ENCODE measurements at places on chromosomes 16 and 17. TPM values are rescaled to one million over a fixed set of nuclear protein-coding genes. Genes with fewer than 3 reads are reported as not detected.
A peak's percentile ranks its signal among the peaks of the same experiment; 100 is the strongest.

DNA sequence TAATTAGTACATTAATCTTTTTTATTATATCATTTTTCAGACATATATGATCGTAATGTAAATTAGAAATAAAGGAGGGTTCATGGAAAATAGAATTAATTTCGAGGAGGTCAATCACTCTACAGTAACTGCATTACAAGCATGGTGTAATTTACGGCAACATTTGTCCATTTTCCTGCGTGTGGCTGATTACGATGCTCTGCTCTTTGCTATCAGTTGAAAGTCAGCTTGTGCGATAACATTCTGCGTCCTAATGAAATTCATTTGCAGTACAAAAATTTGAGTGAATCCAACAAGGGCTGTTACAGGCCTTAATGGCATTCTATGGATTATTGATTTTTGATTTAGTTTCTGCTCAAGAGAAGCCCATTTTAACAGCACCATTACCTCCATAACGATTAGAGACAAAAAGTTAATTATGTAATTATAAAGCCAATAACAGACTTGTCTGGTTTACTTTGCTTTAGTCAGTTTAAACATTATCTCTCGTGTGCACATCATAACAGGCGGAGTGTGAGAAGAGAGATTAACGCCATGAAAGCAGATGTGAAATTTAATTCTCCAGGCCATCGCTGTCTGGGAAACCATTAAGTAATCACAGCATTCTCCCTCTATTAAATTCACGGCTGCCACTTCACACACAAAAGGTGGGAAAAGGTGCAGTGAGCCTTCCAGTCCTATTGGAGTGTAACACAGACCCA lies 256.4 kb upstream of the IRX3 start:
- no peak for DNase-seq

KCNH6 gene
- 0.39 TPM for total RNA-seq

GRCh38 chr17:46003907-46004748 lies 5.1 kb downstream of the STH start:
- DNase-seq = peak; percentile 90

DNA sequence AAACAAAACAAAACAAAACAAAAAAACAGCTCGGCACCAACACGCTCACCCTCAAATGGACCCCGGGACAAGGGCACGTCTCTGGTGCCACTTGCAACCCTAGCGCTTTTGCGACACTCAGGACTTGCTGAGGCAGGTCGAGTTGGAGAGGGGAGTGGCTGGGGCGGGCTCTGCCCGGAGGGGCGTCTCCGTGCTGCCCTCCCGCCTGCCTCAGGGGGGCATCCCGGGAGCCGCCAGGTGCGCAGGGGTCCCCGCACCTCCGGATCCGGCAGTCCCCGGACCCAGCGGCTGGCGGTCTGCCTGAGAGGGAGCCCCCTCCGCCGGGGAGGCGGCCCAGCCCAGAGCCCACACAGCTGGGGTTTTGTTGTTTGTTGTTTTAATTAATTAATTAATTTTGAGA lies at the start of gene SLC52A1:
TSS of gene SLC52A1 (minus strand) at position 112 of the 400 bp plus-strand sequence. CDS start 820 bp downstream, outside the sequence.
- peak; percentile 24 for DNase-seq

DNA sequence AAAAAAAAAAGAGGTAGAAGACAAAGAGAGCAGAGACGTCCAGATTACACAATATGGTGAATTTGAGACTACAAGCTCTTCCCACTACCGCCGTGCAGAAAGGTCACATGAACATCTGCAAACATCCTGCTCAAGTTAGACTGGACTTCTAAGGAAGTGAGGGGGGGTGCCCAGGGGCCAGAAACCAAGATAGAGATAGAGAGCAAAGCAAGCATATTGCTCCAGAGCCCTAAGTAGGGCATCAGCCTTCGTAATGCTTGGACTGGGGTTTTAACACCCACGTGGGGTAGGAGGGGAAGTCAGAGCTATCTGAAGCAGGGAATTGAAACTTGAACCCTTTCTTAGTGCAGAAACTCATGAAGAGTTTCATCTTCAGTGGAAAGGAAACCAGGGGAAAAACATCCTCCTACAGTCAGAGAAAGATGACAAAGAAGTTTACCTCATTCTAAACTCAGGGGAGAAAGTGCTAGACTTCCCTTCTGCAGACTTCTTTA lies 8.7 kb downstream of the CLEC19A start:
- DNase-seq = no peak

P2RX5 gene
- total RNA-seq = 0.39 TPM

MYH2 gene
- total RNA-seq = not detected

- DNase-seq = no peak
These were observed 3.6 kb upstream of the TMIGD1 start for GRCh38 chr17:30337393-30337999.

CYGB gene
- 3.9 TPM for total RNA-seq

LGALS9B gene
- total RNA-seq = not detected

ALOX12 gene
- total RNA-seq = not detected

GRCh38 chr17:63932721-63933120 lies 590 bp upstream of the CD79B start:
- DNase-seq = no peak

DNA sequence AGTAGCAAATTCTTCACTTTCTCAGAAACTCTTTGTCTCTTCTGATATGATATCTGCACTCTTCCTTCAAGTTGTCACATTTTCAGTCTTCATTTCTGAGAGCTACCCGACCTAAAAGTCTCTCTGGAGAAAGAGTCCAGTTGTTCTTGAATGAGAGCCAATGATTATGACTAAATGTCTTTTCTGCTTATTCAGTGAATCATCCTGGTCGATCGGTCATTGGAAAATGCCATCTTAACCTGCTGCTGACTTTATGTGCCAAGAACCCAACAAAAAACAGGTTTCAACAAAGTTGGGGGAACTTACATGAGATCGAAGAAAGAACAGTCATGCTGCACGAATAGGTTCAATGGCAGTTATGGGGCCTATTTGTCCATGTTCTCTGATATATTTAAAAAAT lies 15.9 kb downstream of the SOX9 start:
- DNase-seq = no peak

DNA sequence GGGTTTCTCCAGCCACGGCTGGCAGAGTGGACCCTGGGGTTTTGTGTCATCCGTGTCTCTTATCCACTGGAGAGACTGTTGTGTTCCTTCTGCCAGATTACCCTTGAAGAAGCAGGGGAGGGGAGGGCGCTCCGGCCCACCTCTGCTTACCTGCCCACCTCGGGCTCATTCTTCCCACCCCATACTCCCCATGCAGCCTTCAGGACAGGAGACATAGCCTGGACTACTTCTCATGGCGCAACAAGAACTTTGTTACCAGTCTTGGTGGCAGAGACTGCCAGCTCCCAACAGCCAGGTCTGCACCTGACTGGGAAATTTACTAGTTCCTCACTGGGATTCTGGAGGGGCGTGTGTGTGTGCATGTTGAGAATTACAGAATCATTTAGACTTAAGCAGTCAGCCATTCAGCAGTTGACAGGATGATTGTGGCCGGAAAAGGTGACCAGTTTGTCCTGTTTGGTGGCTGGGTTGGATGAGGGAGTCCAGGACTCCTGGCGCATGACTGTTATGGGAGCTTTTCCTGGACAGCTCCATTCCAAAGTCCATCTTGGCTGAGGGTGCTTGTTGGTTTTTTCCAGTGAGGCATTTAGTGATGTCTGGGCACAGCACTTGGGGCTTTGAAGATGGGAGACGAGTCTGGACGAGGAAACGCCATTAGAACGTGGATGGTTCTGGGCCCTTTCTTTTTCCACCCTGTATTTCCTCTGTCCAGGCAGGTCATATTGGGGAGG lies 8.7 kb downstream of the GSE1 start:
- no peak for DNase-seq

DNAH17 gene
- 0.03 TPM for total RNA-seq

HS3ST3A1 gene
- total RNA-seq = not detected

GRCh38 chr17:44004077-44004760 lies at the start of gene NAGS:
NAGS (plus strand) TSS chr17:44004622; CDS start chr17:44004664, 42 bp downstream.
- peak; percentile 57 for DNase-seq

LPO gene
- not detected for total RNA-seq

DNA sequence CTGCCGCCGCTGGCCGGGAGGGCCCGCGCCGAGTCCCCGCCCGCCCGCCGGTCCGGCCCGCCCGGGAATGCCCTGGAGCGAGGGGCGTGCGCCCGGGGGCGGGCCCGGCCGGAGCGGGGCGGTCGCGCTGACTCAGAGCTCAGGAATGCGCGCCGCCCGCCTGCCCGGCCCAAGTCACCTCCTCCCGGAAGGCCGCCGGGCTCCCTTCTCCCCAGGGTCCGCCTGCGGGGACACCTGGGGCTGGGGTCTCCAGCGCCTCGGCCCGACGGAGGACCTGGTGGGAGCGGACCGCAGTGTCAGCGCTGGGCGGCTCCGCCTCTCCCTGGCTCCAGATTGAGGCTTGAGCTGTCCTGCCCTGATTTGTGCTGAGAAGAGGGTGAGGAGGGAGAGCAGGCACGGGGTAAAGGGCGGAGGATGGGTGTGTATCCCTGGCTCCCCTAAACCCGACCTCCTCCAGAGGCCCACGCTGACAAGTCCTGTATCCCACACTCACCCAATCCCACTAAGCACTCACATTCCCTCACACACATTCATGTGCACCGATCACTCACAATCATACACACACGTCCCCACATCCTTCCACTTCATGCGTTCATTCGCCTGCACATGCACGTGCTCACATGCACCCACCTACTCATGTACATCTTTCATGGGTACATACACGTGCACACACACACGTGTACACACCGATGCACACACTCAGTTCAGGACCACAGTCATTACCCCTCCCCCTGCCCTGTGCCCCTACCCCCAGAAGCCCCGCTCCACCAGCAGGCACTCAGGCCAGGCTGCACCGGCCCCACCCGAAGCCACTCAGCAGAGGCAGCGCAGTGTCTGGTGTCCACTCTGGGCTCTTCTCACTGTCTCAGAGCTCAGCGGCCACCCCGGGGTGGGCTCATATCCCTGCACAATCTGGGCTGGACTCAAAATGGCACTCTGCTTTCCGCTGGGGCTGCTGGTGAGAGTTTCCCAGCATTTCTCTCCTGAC lies at the start of gene RHBDF1:
TSS of gene RHBDF1 (minus strand) at position 71 of the 988 bp plus-strand sequence. CDS start 7,616 bp downstream, outside the sequence.
- peak; percentile 58 for DNase-seq

DNA sequence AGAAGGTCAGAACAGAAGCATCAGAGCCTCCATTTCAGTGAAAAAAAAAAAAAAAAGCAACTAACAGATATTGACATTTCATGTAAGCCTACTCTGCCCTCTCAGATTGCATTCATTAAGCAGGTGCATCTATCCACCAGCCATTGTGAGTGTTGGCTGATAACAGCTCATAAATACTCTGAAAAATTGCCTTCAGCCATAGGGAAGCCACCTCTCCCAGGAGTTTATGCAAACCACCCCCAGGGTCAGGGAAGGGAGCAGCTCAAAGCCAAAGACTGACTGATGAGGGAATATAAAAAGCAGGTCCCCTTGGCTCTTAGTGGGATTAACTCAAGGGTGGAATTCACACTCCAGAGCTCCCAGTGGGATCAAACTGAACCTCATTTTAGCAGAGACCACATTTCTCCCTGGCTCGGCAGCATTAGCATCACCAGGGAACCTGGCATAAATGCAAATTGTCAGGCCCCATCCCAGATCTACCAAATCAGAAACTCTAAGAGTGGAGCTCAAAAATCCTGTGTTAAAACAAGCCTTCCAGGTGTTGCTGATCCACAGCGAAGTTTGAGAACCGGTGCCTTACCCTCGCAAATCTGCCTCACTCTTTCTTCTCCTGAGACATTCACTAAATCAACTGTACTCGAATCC lies 14.2 kb downstream of the APOH start:
- no peak for DNase-seq

XAF1 gene
- total RNA-seq = 1.5 TPM

DNA sequence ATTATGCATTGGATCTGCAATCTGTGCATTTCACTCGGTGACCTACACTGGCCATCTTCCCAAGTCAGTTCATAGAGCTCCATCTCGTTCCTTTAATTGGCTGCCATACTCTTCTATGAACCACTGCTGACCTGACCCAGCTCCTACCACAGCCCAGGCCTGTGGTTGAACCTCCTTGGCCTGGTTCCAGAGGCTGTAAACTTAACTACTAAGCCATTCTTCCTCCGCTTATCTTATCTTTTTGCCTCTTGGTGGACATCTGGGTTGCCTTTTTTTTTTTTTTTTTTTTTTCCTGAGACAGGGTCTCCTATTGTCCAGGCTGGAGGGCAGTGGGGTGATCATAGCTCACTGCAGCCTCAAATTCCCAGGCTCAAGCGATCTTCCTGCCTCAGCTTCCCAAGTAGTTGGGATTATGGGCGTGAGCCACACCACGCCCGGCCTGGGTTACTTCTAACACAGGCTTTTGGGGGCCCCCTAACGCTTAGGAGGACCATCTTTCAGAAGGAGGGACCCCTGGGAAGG lies 18.3 kb downstream of the COQ7 start:
- DNase-seq = no peak

- no peak for DNase-seq
These were observed 50.3 kb downstream of the ABCC12 start for GRCh38 chr16:48105456-48105855.

Data from pancreas (tissue), 10 donors.